ENCODE measurements at places on chromosomes 2 and 18.
A peak's percentile ranks its signal among the peaks of the same experiment; 100 is the strongest.

DNA sequence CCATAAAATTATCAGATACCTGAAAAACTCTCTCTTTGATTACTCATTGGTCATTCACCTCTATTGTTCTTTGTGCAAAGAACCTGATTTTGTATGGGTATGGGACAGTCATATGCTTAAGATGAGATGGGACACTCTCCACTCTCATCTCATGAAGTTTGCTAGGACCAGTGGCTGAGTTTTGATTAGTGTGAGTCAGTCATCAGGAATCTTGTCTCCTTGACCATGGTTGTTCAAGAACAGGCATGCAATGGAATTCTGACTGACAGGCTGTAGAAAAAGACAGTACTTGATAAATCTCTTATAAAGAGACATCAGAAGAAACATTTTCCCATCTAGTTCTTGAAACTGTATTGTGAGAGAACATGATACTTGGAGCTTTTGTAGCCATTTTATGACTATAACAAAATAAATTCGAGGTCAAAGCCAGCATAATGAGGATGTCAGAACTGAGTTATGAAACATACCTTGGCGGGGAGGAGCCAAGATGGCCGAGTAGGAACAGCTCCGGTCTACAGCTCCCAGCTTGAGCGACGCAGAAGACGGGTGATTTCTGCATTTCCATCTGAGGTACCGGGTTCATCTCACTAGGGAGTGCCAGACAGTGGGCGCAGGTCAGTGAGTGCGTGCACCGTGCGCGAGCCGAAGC, 367.0 kb downstream of the NR4A2 start:
- DNase-seq = no peak

DNA sequence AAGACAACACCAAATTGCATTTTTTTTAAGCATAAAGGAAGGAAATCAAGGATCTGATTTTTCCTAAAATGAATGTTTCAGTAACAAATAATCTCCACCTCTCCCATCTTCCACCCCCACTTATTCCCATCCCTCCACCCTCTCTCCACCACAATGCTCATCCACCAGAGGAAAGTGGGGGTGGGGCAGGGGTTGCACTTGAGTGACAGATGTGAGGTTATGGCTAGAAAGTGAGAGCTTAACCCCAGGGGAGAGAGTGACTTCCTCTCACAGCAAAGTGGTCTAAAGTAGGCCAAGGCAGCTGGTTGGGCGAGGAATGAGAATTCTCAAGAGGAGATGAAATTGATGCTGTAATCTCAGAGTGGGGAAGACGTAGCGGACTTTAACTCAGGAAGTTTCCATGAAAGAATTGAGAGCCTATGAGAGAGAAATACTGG, 104.7 kb downstream of the HNRNPLL start:
- DNase-seq = no peak

DNA sequence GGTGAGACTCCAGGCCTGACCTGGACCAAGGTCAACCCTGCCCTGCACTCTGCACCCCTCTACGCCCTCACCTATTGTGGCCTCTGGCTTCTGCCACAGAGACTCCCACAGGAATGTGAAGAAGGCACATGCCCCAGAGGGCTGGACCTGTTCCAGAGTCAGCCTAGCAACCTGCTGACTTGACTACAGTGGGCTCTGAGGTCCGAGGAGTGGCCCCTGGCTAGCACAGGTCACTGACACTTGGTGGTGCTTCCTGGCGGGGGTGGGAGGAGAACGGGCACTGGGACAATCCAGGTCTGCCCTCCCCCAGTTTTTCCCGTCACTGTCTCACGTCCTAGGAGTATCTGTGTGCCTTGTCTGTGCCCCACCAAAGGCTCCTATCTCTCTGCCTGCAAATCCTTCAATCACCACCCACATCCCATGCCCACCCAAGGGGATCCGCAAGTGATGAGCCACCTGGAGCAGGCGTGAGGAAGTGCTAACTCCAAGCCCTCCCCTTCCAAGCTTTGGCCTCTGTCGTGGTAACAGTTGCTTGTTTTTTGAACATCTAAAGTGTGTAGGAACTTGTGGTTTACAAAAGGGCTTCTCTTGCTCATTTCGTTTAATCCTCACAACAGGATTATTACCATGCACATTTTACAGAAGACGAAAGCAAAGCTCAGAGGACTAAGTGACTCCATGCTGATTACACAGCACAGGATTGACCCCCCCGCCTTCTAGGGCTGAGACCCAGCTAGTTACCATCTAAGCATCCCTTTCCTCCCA, 86.2 kb downstream of the MCFD2 start:
- DNase-seq = no peak

GRCh38 chr2:153386481-153386897, 92.1 kb downstream of the RPRM start:
- no peak for DNase-seq

DNA sequence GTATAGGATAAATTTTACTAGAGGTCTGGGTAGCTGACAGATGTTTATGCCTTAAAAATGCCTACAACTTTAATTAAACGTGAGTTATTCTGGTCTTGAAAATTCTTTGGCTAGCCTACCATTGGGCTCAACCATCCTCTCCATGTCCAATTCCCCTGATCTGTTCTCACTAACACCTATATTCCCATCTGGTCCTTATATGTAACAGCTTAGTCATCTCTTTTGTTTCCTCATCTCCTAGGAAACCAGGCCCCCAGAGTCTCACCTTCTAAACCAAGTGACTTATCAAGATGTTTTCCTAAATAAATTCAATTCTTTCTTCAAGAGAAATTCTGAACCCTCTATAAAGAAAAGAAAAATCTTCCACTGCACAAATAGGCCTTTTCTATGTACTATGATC, 148.5 kb downstream of the TTC32 start:
- no peak for DNase-seq

GRCh38 chr2:126221506-126221905, 434.5 kb upstream of the GYPC start:
- DNase-seq = no peak

GRCh38 chr2:70344195-70344594, 42.3 kb upstream of the FAM136A start:
- DNase-seq = peak; percentile 27

- no peak for DNase-seq
Observed at GRCh38 chr2:219155054-219155644, 5.5 kb downstream of the NHEJ1 start.

- peak; percentile 6 for DNase-seq
Observed at GRCh38 chr18:44852818-44853217, 172.1 kb downstream of the SETBP1 start.

GRCh38 chr2:60273836-60274235, 279.6 kb downstream of the BCL11A start:
- DNase-seq = no peak

DNA sequence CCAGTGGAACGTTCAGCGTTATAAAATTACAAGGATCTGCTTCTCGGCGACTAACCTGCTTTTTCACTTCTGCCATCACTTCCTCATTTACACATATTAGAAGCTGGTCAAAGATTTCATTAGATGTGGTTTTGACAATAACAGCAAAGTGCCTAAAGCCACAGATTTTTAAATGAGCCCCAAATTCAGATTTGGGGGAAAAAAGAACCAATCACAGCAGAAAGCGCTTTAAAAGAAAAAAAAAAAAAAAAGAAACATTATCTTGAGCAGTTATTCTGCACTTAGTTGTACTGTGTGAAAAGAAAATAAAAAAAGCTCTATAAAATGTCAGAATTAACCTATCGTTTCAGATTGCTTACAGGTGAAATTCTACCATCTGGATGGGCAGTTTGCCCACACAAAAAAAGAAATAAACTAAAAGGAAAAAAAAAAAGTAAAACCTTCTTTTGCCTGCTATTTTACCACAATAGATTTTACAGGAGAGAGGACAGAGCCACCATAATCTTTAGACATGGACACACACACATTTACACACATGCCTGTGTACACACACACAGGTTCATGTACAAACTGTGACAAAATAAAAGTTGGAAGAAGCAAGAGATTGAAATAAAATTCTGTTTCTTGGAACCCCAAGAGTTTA, 167.2 kb downstream of the TCF4 start:
- DNase-seq = no peak

- DNase-seq = no peak
Observed at GRCh38 chr2:220046507-220046906, 419.1 kb downstream of the SLC4A3 start.

DNA sequence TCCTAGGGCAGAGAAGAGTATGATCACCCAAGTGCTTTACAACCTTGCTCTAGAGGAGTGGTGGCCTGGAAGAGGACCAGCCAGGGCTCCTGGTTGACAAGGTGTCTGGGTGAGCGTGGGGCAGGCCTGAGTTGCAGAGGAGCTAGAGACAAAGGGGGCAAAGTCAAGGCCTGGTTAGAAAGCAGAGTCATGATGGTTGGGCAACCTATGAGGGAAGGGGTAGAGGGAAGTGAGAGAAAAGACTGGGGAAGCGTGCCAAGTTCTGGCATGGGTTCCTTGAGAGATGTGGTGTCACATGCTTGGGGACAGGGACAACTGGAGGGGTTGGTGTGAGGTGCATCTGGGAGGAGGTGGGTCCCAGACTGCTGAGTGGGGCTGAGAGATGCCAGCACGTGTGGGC, 13.5 kb downstream of the ZFP36L2 start:
- no peak for DNase-seq

DNA sequence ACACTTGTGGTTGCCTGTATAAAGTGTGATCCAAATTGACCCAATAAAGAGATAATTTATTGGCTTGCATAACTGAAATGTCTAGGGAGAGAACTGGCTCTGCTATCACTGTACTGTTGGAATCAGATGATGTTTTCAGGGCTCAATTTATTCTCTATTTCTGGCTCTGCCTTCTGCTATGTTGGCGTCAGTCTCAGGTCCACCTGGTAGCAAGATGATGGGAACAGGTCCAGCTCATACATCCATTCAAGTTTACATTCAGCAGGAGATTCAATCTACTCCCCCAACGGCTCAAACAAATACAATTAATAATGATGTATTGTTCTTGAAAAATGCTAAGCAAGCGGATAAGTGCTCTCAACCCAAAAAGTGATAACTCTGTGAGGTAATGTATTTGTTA, 297.7 kb upstream of the SYT4 start:
- no peak for DNase-seq

GRCh38 chr2:238114331-238114841, 14.2 kb downstream of the ESPNL start:
- no peak for DNase-seq

- no peak for DNase-seq
Observed at GRCh38 chr2:108605947-108606346, 71.7 kb downstream of the LIMS1 start.

DNA sequence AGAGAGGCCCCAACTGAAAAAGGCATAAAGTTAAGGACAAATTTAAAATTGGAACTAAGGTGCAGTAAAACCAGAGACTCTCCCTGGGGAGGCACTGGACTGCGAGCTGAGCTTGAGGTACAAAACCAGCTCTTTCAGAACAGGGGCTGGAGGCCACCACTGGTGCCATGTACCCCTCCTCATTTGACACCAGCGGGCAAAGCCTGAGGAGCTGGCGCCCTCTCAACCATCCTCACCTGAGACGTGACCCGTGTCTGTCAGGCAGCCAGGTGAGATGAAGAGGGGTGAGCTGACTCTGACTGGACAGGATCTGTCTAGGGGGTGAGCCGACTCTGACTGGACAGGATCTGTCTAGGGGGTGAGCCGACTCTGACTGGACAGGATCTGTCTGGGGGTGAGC, 68.5 kb downstream of the TMEM18 start:
- DNase-seq = no peak

- DNase-seq = no peak
Observed at GRCh38 chr2:195686564-195686963, 29.5 kb downstream of the SLC39A10 start.

- DNase-seq = no peak
Observed at GRCh38 chr2:38734299-38735058, 16.7 kb downstream of the SRSF7 start.
